ENCODE measurements at places on chromosomes 7 and 10.

DNA sequence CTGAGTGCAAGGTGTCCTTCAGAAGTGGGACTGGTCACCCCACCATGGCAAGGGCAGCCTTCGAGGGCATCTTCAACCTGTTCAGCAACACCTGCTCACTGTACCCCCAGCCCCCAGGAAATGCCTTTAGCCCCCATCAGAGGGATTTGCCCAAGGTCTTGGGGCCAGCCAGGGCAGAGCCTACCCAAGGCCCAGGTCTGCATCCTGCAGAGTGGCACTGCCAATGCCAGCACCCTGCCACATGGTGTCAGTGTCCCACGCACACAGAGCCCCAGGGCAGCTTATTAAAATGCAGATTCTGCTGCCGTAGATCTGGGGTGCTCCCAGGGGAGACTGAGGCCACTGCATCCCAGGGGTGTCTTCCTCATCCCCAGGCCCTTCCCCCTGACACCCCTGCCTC, 106.2 kb upstream of the KCTD7 start:
- DNase-seq: no peak

GRCh38 chr10:560314-560992, 129.0 kb downstream of the DIP2C start:
- DNase-seq: no peak

DNA sequence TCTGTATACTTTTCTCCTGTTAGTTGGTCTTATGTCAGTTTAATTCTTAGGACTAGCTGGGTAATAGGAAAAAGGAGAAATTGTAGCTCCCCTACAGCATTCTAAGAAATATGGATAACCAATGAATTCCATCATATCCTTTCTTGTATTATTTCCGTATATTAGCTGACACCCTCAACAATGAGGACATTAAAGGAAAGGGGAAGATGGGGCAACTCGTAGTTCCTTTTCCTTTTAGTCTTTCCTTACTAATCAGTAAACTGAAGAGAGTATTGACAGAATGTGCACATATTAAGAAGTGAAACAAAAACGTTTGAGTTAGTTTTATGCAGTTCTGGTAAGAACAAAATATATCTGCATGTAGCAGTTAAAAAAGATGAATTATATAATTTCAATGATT, 35.1 kb upstream of the C10orf67 start:
- no peak for DNase-seq

DNA sequence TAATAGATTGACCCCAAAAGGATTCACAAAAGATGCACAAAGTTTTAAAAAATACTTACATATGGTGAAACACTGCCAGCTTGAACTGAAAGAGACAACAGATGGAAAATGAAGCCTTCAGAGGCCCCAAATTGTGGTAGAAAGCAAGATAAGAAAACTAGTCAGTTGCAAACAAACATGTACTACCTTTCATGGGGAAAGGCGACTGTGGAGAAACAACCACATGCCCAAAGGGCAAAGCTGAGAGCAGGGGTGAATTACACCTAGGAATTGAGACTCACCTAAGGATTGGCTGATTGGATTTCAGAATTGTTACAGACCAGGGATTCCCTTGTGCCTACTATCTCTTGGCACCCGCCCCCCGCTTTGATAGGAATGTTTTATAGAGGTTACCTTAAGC, 13.1 kb downstream of the EPC1 start:
- DNase-seq: no peak

DNA sequence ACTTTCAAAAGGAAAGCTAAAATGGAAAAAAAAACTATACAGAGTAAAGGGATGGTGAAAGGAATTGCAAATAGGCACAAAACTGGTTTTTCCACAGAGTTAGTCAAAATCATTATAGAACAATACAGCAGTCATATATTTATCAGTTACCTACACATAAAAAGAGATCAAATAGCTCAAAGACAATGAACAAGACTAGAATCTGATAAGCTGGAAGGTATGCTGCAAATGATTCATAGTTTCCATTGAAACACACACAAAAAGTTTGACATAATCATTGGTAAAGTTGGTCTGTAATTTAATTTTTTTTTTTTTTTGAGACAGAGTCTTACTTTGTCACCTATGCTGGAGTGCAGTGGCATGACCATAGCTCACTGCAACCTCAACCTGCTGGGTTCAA, 92.4 kb upstream of the SGCE start:
- no peak for DNase-seq

- DNase-seq: no peak
Observed at GRCh38 chr7:99011341-99011705, 132.6 kb downstream of the SMURF1 start.

- no peak for DNase-seq
Observed at GRCh38 chr10:11227103-11227502, 209.4 kb downstream of the CELF2 start.

DNA sequence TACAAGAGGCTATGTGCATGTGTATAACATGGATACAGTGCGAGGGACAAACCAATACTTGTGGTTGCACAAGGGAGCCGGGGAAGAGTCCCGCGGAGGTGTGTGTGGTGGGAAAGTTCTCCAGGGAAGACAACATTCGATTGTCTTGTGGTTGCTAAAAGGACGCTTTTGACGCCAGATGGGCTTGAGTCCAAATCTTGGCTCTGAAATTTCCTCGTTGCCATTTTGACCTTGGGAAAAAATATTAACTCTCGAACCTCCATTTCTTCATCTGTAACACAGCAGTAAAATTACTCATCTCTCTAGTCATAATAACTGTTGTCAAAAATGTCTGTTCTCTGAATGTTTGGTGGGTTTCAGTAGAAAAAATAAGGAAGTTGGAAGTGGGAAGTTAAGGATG, 16.5 kb downstream of the PLXDC2 start:
- no peak for DNase-seq

- no peak for DNase-seq
Observed at GRCh38 chr7:21850531-21851285, 95.0 kb downstream of the CDCA7L start.

- no peak for DNase-seq
Observed at GRCh38 chr7:7681191-7681935, 37.0 kb downstream of the RPA3 start.

- no peak for DNase-seq
Observed at GRCh38 chr10:87545783-87546182, 41.1 kb downstream of the MINPP1 start.

DNA sequence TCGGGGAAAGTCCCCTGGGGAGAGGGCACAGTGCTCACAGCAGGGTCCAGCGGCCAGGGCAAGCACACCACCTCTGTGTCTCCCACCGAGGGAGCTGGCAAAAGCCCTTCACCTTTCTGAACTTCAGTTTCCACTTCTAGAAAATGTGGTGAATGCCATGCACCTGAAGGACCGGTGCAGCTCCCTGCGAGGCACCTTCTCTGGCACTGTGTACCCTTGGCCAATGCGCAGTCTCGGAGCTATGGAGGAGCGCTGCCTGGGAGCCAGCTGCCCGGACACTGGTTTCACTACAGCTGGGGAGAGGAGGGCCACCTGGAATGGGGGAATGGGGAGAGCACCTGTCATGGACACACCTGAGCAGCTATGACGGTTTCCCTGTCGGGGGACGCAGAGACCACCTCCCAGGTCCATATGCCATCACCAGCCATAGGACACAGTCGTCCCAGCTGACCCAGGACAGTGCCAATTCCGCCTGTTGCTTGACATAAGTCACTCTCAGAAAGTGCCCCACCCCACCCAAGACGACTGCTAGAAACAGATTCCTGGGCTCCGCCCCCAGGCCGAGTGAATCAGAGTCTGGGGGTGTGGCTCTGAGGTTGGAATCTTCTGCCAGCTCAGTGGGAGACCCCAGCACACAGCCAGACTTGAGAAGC, 16.8 kb downstream of the RASGEF1A start:
- peak; percentile 48 for DNase-seq

DNA sequence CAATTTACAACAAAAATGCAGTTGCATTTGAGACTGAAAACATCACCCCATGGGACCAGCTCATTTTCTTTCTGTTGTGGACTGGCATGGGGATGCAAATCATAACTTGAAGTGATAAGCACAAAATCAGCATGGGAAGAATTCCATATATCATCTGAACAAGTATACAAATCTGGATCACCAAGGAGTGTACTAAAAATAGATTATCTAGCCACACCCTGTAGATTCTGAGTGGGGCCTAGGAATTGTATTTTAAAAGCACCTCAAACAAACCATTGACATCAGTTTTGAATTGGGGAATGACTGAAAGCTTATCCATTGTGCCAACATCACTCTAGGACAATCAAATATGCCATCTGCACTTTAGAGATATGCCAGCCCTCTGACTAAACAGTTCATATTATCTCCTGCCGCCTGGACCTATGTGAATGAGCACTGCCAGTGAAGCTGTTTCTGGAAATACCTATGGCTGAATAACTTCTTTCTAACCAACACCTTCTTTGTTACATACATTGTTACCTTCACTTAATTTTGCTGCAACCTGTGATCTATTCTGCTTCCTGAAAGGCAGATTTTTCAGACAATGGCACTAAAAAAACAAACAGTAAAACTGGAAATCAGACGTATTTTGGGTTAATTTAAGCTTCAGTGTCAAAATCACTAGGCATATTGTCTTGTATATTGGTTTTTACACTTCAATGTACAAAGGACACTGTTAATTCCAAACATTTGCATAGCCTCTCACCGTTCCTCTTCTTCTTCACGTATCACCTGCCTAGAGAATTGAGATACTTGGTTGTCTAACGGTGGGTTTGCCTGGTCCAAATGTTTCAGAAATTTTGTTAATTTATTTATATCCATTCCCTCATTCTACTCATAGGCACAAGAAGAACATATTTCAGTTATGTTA, 42.4 kb upstream of the HGF start:
- no peak for DNase-seq

GRCh38 chr7:29127527-29127926, 18.8 kb downstream of the CPVL start:
- no peak for DNase-seq

GRCh38 chr7:13198036-13198435, 510.6 kb downstream of the ARL4A start:
- no peak for DNase-seq

- no peak for DNase-seq
Observed at GRCh38 chr10:43082087-43082486, 5.2 kb downstream of the RET start.

DNA sequence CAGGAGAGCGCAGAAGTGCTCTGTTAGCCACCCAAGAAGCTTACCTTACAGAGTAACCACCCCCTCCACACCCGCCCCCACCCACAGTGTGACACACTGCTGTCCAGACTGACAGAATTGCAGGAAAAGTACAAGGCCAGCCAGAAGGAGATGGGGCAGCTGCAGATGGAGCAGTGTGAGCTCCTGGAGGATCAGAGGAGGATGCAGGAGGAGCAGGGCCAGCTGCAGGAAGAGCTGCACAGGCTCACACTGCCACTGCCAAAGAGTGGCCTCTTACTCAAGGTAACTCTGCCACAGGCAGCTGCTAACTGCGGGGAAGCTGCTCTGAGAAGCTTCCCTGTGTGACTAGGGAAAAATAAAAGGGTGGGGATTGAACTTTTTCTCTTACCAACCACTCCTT, 17.6 kb downstream of the CCDC136 start:
- DNase-seq: no peak

GRCh38 chr10:110436554-110437350, 61.0 kb upstream of the DUSP5 start:
- DNase-seq: no peak

- DNase-seq: no peak
Observed at GRCh38 chr10:117936141-117936540, 110.6 kb downstream of the RAB11FIP2 start.

GRCh38 chr7:26156451-26157420, 4.7 kb downstream of the NFE2L3 start:
- DNase-seq: peak; percentile 74

- DNase-seq: no peak
Observed at GRCh38 chr7:70034999-70035398, 436.7 kb downstream of the AUTS2 start.

DNA sequence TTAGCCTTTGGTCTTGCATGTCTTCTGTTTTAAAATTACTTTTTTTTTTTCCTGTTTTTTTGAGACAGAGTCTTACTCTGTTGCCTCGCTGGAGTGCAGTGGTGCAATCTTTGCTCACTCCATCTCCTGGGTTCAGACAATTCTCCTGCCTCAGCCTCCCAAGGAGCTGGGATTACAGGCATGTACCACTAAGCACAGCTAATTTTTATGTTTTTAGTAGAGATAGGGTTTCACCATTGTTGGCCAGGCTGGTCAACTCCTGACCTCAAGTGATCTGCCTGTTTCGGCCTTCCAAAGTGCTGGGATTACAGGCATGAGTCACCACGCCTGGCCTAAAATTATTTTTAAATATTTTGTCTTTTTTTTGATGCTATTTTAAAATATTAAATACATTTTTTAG, 38.5 kb downstream of the MLLT10 start:
- DNase-seq: no peak

DNA sequence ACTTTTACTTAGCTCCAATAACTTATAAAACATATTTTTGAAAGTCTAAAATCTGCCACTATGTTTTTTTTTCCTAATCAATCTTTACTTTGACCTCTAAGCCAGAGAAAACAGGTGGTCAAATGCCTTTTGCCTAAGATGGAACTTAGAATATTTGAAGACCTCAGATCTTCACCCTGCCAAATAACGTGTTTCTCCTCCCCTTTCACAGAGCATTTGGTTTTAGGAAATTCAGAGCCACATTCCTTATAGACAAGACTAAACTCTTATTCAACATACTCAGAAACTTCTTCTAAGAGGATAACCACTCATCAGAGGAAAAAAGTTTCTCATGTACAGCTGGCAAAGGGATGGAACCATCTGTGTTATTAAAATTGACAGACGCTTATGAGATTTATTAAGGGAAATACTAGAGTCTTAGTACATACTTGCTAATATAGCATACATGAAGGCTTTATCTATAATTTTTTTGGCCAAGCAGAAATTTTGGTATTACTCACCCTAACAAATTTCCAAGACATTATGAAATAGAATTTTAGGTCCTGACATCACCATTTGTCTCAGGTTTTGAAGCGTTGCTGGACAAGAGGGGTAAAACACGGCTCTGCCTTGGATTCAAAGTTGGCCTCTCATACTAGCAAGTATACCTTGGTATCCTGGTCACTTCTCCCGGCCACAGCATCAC, 2.6 kb upstream of the EGFR start:
- no peak for DNase-seq

DNA sequence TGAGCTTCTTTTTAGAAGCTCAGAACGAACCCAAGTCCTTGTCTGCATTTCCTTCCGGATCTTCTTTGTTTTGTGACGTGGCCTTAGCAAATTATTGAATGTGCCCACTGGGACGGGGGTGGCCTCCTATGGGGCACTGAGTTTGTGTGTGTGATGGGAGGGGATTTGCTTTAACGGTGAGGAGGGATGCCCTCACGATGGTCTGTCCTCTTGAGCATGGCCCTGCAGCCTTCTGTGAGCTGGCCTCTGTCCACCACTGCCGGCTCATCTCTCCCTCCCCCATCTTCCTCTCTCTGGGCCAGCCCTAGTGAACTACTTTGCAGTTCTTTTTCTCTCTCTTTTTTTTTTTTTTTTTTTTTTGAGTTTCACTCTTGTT, 62.9 kb upstream of the MKRN1 start:
- DNase-seq: no peak
